ENCODE measurements at places on chromosomes 2 and 18.
A peak's percentile ranks its signal among the peaks of the same experiment; 100 is the strongest.

DNA sequence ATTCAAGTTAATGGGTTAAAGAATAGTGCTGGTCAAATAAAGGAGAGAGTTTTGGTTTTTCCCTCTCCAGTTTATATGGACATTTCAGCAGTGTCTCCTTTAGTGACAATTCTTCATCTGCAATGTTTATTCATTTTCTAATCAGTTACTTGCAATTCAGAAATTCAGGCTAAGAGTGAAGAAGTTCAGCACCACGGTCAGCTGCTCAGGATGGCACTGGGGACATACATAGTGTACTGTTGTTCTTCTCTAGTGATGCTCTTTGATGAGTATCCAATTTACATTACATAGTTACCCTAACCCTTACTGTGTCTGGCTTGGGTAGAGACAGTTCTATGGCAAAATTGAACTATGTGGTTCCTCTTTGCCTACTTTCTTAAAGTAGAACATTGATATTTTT lies 412.7 kb downstream of the CNTNAP5 start:
- DNase-seq = no peak

- DNase-seq = no peak
Observed at GRCh38 chr2:23100406-23100805, 284.6 kb upstream of the KLHL29 start.

- no peak for DNase-seq
Observed at GRCh38 chr2:240168041-240168440, 27.6 kb upstream of the OTOS start.

DNA sequence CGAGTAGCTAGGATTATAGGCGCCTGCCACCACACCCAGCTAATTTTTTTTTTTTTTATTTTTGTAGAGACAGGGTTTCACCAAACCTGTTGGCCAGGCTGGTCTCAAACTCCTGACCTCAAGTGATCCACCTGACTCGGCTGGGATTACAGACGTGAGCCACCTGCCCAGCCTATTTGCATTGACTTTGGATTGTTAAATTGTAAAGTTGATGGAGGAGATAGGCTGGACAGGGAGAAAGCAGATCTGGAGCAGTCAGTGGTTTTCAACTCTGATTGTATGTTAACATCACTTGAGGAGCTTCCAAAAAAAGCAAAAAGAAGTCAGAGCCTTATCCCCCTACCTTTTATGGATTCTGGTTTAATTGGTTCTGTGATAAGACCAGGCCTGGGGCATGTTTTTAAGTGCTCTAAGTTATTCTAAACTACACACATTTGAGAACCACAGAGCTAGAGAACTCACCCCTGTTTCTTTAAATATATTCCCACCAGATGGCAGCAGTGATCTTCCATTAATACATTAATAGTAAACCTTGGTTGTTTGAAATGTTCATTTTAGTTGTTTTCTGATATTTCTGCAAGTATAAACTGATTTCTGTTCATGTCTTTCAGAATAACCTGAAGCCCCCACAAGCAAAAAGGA lies 7.5 kb downstream of the C2orf49 start:
- no peak for DNase-seq

GRCh38 chr2:55498582-55498981 lies 20.9 kb upstream of the CFAP36 start:
- DNase-seq = no peak

GRCh38 chr2:49403637-49404036 lies 249.3 kb upstream of the FSHR start:
- peak; percentile 34 for DNase-seq

DNA sequence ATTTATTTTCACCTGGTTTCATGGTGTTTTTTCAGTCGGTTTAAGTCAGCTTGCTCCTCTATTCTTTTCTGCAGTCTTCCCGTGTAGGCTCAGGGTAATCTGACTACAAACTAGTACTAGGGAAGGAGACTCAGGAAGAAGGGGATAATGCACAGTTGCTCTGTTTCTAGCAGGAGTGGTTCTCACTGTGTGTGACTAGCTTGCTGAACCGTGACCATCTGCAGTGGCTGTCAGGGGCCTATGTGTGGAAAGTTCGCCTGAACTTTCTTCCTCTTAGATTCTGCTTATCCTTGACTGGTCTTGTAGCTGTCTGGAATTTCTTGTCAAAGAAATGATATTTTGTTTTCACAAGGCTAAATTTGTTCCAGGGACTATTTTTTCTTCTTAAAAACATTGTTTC lies 46.3 kb upstream of the AQP4 start:
- no peak for DNase-seq

- no peak for DNase-seq
Observed at GRCh38 chr2:181438261-181438660, 18.9 kb upstream of the ITGA4 start.

GRCh38 chr18:72720116-72720515 lies 147.7 kb downstream of the NETO1 start:
- DNase-seq = no peak

DNA sequence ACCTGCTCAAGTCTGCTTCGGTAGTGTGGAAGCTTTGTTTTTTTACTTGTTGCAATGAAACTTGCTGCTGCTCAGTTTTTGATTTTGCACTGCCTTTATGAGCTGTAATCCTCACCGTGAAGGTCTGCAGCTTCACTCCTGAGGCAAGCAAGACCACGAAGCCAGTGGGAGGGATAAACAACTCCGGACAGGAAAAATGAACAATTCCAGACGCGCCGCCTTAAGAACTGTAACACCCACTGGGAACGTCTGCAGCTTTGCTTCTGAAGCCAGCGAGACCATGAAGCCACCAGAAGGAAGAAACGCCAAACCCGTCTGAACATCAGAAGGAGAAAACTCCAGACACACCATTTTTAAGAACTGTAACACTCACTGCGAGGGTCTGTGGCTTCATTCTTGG lies 245.7 kb upstream of the REG3G start:
- no peak for DNase-seq

- no peak for DNase-seq
Observed at GRCh38 chr2:163633291-163633690, 102.5 kb downstream of the FIGN start.

Measured in NCI-H345 (cell line).